Left lung (tissue), 14 donors: ENCODE measurements at places on chromosomes 1 and 21.

DNA sequence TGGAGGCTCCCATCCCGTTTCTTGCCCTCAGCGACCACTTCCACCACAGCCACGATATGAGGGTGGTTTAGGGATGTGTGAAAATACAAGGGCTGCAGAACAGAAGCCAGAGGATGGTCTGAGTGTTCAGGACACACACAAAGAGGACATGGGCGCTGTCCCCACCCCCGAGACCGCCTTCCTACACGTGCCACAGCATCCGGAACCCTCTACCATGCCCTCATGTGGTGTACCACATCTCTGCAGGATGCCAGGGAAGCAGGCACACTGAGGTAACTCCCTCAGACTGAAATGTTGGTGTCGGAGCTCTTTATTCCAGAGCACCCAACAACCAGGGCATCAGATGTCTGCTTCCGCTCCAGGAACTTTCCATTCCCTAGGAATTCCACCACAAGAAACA lies 23.1 kb downstream of the NPHP4 start:
- no peaks in the 10 kb centered on the region for H3K36me3 ChIP-seq
- no peak overlapping the region for H3K4me3 ChIP-seq
- no peaks in the 10 kb centered on the region for H3K27me3 ChIP-seq
- DNase-seq = no peak
- H3K4me1 ChIP-seq = no peaks in the 10 kb centered on the region
- no peak overlapping the region for H3K27ac ChIP-seq

- no peaks in the 10 kb centered on the region for H3K4me1 ChIP-seq
- no peak overlapping the region for H3K27ac ChIP-seq
- H3K27me3 ChIP-seq = no peaks in the 10 kb centered on the region
- DNase-seq = no peak
These were observed 69.8 kb downstream of the TNR start for GRCh38 chr1:175673371-175674150.

- H3K27me3 ChIP-seq = no peaks in the 10 kb centered on the region
- no peak within 1 kb of the TSS for H3K27ac ChIP-seq
- H3K4me3 ChIP-seq = no peak within 1 kb of the TSS
- H3K36me3 ChIP-seq = no peaks in the 10 kb centered on the region
- H3K4me1 ChIP-seq = no peaks in the 10 kb centered on the region
These were observed at the start of gene SPRR2E for GRCh38 chr1:153094426-153094825. Gene SPRR2E (minus strand): TSS chr1:153094526. CDS start chr1:153093751, 775 bp downstream.

DNA sequence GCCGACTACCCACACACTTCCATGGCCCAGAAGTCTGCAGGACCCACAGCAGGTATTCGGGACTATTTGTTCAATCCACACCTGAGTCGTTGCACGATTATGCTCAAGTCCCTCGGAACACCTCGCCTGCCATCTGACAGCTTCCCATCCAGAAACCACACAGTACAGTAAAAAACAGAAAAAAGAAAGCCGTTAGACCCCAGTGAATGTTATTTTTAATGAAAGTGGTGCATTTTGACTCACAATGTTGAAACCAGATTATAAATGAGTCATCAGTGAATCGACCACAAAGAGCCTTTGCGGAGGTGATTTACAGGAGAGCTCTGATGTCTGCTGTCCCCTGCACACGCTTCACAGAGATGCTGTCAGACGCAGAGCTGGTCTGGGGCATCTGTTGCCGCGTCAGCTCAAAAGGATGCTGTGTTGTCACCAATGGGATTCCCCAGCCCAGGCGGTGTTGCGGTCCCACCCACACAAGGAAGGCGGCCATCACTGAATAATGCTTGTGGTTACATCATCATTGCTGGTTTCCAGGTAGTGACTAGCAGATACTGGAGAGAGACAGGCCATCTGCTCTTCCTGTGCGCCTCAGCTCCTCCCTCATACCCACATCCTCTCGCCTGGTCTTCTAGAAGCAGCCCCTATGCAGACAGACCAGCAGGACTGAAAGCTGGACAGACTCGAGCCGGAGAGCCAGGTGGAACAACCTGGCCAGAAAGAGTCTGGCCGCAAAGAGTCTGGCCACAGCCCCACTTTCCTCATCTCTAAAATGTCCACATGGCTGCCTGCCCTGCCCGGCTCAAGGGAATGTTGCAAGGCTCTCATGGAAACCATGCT lies 116.8 kb downstream of the TOMM20 start:
- H3K27ac ChIP-seq = peak overlapping the region; percentile 71
- H3K4me3 ChIP-seq = no peak overlapping the region
- DNase-seq = peak; percentile 22
- H3K36me3 ChIP-seq = no peaks in the 10 kb centered on the region
- no peaks in the 10 kb centered on the region for H3K27me3 ChIP-seq

DNA sequence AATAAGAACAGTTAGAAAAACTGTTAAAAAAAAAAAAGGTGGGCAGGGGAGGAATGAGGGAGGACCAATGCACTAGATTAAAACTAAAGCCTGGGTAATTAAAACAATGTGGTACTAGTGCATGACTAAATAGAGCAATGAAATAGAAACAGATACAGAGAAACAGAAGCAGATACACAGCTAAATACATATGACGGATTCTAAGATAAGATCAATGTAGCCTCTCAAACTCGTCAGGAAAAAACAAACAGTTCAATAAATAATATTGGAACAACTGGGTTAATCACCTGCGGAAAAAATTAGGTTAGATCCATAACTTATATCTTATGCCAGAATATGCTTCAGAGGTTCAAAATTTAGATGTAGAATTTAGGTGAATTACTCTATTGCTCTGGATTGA lies 68.2 kb downstream of the ERO1B start:
- H3K36me3 ChIP-seq = no peaks in the 10 kb centered on the region
- no peak overlapping the region for H3K4me3 ChIP-seq
- H3K27me3 ChIP-seq = no peaks in the 10 kb centered on the region
- no peak for DNase-seq
- no peaks in the 10 kb centered on the region for H3K4me1 ChIP-seq

DNA sequence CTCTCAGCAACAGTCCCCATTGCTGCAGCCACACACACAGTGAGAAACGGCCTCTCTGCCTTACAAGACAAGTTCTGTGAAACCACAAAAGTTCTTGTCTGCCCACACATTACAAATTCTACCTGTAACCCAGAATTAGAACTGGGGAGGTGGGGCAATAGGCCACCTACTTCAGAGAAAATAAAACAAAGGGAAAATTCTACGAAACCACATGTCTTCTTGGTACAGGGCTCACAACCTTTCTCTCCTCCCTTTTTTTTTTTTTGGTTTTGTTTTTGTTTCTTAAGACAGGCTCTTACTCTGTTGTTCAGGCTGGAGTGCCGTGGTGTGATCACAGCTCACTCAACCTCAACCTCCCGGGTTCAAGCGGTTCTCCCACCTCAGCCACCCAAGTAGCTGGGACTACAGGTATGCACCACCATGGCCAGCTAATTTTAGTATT lies 30.2 kb downstream of the LPAR3 start:
- H3K4me3 ChIP-seq = no peak overlapping the region
- H3K27me3 ChIP-seq = no peaks in the 10 kb centered on the region
- no peaks in the 10 kb centered on the region for H3K36me3 ChIP-seq
- DNase-seq = no peak

GRCh38 chr21:34065027-34065426 lies 8.4 kb upstream of the MRPS6 start:
- no peak overlapping the region for H3K4me3 ChIP-seq
- H3K4me1 ChIP-seq = no peaks in the 10 kb centered on the region
- H3K27ac ChIP-seq = no peak overlapping the region
- H3K36me3 ChIP-seq = no peaks in the 10 kb centered on the region

DNA sequence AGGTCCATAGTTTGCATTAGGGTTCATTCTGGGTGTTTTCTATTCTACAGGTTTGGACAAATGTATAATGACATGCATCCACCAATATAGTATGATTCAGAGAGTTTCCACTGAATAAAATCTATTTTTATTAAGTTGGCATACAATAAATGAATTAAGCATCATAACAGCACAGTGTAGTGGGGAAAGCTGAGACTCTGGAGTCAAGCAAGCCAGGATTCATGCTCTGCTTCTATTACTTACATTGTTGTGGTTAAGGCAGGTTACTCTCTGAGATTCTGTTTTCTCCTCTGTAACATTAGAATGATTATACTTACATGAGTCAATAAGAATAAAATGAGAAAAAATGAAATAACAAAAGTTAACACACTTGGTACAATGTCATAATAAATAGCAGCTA lies 131.3 kb downstream of the SLC30A10 start:
- no peaks in the 10 kb centered on the region for H3K4me1 ChIP-seq
- H3K36me3 ChIP-seq = no peaks in the 10 kb centered on the region
- H3K27ac ChIP-seq = no peak overlapping the region

GRCh38 chr1:7827126-7827955 lies 25.5 kb downstream of the UTS2 start:
- H3K27me3 ChIP-seq = no peaks in the 10 kb centered on the region
- no peaks in the 10 kb centered on the region for H3K36me3 ChIP-seq
- peak overlapping the region; percentile 25 for H3K4me3 ChIP-seq
- no peak overlapping the region for H3K27ac ChIP-seq

GRCh38 chr1:175503538-175503937 lies 239.9 kb downstream of the TNR start:
- no peaks in the 10 kb centered on the region for H3K36me3 ChIP-seq
- no peaks in the 10 kb centered on the region for H3K4me1 ChIP-seq
- no peak for DNase-seq
- H3K27me3 ChIP-seq = peaks cover 8% of the 10 kb centered on the region
- no peak overlapping the region for H3K4me3 ChIP-seq

DNA sequence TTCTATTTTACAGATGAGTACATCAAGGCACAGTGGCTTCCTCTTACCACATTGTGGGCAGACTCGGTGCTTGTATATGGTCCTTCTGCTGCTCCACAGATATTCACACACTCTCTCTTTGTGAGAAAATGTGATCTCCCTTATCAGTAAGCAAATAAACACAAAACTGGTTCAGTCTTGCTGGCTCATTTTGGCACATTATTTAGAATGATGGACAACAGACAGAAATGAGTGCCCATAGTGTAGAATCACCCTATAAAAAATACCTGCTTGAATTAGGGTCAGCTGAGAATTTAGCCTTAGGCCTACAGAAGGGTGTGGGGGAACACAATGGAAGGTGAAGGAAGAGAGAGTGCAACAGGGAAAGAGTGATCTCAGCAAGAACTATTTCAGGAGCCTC lies 423.1 kb downstream of the HLX start:
- H3K4me1 ChIP-seq = no peaks in the 10 kb centered on the region
- no peak overlapping the region for H3K4me3 ChIP-seq
- H3K27me3 ChIP-seq = no peaks in the 10 kb centered on the region
- no peaks in the 10 kb centered on the region for H3K36me3 ChIP-seq
- H3K27ac ChIP-seq = no peak overlapping the region

DNA sequence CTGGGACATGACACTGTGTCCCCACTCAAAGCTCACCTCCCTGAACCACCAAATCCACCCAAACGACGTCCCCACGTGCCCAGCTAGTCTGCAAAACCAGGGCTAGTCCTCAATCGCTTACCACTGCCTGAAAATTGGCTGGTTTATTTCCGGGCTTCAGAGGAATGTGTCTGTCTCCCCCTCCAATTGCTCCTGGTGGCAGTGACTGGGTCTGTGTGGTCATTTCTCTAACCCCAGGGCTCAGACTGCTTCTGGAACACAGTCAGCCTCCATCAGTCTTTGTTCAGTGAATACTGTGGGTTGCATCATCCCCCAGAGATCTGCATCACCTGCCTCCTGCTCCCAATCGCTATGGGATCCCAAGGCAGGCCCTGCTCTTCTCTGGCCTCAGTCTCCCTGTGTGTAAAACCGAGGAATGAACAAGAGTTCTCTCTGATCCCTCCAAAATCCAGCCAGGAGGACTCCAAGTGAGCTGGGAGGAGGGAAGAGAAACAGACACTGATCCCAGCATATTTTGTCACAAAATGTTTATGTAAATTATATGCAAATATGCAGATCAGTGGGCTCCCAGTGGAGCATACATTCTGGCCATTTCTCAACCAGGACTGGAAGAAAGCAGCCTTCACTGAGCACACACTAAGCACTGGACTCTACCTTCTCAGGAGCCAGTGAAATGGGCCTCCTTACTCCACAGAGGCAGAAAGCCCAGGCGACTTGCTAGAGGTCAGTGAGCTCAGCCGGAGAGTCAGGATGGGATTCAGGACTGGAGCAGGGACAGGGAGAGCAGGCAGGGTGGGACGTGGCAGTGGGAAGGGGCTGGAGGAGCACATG lies 20.9 kb downstream of the SDC3 start:
- H3K36me3 ChIP-seq = no peaks in the 10 kb centered on the region
- H3K4me1 ChIP-seq = peaks cover 4% of the 10 kb centered on the region
- H3K27me3 ChIP-seq = no peaks in the 10 kb centered on the region
- no peak overlapping the region for H3K27ac ChIP-seq

- no peak for DNase-seq
- no peaks in the 10 kb centered on the region for H3K4me1 ChIP-seq
- no peak overlapping the region for H3K4me3 ChIP-seq
- H3K27ac ChIP-seq = no peak overlapping the region
These were observed 118.8 kb downstream of the BRINP2 start for GRCh38 chr1:177289532-177289931.

GRCh38 chr21:38420140-38420539 lies 78.1 kb downstream of the ERG start:
- H3K27ac ChIP-seq = peak overlapping the region; percentile 39
- H3K27me3 ChIP-seq = no peaks in the 10 kb centered on the region
- DNase-seq = no peak
- no peaks in the 10 kb centered on the region for H3K36me3 ChIP-seq
- H3K4me3 ChIP-seq = no peak overlapping the region

DNA sequence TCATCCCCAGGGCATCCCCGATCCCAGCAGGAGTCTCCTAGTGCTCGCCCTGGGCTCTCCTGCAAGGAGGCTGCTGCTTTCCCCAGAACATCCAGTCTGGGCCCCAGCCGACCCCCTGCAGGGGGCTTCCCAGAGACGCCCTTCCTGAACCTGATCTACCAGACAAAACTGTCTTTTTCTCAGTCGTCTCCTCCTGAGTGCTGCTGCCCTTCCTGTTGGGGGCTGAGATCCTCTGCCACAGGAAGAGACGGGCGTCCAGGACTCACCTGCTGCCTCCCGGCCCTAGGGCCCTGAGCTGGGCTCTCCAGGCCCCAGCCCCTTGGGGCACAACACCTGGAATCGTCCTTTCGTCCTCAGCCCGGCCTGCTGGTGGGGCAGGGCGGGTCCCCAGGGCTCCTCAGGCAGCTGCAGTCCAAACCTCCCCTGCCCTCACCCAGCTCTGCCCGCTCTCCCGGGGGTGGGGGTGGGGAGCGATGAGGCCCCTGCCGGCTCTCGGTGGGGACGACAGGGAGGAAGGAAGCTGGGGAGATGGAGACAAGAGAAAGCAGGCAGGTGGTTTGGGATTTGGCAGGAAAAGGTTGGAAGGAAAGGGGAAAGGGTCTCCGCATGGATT lies 36.9 kb downstream of the TP73 start:
- no peak overlapping the region for H3K4me3 ChIP-seq
- H3K36me3 ChIP-seq = no peaks in the 10 kb centered on the region
- H3K27ac ChIP-seq = no peak overlapping the region
